ENCODE measurements at places on chromosomes 16 and 17.

DNA sequence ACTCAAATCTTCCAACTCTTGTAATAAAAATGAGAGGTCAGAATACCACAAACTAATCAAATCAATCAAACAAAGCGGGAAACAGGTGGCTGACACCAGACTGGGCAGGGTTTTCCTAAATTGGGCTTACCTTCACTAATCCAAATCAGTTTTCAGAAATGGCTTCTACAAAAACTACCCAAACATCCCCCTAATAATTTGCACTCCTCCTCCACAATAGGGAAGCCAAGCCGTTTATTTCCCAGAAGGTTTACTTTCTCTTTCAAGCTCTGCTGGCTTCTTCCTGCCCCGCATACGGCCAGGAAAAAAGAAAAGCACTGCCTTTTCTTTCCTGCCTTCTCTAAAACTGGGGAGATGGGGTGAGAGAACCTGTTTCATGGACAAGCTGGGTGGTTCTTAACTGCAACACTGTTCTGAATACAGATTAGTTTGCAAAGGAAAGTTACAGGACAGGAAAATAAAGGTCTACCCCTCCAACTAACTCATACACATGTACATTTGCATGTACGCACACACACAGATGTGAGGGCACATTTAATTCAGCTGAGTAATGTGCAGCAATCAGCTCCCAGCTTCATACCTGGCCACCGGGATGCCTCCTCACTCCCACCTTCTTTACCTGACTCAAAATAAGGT is 9.2 kb downstream of the STAT3 start:
- DNase-seq = peak; percentile 41

DNA sequence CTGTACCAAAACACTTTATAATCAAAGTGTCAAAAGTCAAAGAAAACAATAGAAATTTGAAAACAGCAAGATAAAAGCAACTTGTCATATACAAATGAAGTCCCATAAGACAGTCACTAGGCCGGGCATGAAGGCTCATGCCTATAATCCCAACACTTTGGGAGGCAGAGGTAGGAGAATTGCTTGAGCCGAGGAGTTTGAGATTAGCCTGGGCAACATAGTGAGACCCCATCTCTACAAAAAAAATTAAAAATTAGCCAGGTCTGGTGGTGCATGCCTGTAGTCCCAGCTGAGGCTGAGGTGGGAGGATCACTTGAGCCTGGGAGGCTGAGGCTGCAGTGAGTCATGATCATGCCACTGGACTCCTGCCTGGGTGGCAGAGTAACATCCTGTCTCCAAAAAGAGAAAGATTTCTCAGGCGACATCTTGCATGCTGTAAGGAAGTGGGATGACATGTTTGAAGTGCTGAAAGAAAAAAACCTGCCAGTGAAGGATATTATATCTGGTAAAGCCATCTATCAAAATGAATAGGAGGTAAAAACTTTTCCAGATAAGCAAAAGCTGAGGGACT is 98.7 kb upstream of the NACA2 start:
- DNase-seq = no peak

DNA sequence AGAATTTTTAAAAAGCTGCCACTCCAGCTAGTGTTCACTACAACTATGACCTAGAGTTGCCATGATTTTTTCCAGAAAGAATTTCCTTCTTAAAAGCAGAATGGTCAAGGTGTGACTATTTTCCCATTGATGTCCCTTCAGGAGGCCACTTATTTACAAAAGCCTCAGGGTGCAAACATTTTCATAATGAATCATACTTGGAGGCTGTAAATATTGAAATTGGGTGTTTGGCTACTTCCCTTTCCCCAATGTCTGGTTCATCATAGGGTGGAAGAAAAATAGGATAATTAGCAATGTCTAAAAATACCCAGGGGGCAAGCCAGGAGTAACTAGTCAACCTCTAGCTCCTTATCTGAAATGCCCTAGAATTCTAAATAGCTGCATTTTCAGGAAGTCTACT is 18.8 kb downstream of the AXIN2 start:
- peak; percentile 74 for DNase-seq

DNA sequence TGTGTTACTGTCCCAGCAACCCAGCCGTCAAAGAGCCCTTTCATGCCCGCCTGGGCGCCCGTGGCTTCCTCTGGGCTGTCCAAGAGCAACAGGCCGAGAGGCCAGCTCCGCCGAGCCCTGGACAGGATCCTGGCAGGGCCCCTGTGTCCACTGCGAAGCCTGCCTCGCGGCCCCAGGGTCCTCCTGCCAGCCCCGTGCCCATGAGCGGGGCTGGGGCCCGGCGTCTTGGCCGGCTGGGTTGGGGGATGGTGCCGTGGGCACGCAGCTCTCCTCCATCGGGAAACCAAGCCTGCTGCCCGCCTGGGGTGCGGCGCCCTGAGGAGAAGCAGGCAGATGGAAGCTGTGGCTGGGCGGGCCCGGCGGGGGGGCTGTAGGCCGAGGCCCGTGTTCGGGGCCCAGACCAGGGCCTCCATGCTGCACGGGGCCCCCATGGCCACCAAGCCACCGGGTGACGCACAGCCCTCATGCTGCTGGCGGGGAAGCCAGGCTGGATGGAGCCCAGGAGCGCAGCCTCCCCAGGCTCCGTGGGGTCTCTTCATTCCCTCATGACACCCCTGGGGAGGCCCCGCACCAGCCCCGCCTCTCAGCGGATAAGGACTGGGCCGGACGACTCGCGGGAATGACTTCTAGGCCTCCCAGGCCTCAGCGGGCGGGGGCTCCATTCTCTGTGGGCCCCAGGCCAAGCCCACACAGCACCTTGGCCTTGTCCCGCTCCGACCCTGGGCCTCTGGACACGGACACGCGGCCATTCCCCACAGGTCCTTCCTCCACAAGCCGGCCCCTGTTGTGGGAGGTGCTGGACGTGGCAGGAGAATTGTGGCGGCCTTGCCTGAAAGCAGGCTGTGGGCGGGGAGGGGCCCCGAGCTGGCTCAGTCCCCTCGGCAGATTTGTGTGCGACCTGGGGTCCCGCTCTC is at the start of gene C1QTNF8:
TSS of gene C1QTNF8 (minus strand) at position 76 of the 914 bp plus-strand sequence. CDS start 1,322 bp downstream, outside the sequence.
- DNase-seq = no peak

- DNase-seq = no peak
Measured at GRCh38 chr16:55955845-55956244, 80.7 kb upstream of the CES5A start.

DNA sequence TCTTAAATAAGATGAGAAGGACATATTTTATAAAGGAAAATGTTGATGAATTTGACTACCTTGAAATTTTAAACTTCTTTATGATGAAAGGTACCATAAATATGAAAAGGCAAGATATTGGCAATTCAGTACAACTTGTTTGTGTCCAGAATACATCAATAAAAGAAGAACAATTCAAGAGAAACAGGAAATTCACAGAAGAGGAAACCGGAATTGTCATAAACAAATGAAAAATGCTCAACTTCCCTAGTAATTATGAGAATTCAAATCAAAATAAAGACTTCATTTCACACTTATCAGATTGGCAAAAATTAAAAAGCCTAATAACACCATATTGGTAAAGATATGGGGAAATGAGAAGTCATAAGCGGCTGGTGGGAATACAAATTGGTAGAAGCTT is 54.3 kb downstream of the WSB1 start:
- no peak for DNase-seq

DNA sequence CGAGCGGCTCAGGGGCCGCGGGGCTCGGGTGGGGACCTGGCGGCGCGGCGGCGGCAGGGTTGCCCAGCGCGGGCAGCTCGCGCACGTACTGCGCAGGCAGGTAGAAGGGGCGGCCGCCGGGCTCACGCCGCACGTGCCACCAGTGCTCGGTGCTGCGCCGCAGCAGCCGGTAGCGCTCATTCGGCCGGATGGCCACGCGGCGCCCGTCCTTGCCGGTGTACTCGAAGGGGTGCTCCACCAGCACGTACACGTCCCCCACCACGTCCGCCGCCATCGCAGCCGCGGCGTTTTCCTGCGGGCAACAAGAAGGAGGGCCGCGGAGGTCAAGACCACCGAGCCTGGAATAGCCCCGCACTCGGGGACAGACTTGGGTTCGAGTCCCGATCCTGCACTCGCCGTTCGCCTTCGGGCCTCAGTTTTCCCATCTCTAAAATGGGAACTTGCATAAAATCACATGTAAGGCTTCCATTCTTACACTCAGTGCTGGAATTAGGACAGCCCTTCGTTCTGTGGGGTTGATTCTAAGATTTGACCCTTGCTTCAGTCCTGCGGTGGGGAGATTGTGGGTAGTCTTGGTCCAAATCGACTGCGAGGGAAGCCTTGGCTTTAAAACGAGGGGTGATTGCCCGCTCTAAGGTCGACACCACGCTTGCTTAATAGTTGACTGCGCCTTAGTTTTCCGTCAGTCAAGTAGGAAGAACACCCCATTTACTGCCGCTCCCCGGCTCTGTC is 2.5 kb downstream of the ARHGAP27 start:
- DNase-seq = no peak

- peak; percentile 23 for DNase-seq
Measured at GRCh38 chr17:30379303-30379902, 676 bp downstream of the CPD start.

- no peak for DNase-seq
Measured at GRCh38 chr16:12459391-12460063, 344.2 kb downstream of the CPPED1 start.

DNA sequence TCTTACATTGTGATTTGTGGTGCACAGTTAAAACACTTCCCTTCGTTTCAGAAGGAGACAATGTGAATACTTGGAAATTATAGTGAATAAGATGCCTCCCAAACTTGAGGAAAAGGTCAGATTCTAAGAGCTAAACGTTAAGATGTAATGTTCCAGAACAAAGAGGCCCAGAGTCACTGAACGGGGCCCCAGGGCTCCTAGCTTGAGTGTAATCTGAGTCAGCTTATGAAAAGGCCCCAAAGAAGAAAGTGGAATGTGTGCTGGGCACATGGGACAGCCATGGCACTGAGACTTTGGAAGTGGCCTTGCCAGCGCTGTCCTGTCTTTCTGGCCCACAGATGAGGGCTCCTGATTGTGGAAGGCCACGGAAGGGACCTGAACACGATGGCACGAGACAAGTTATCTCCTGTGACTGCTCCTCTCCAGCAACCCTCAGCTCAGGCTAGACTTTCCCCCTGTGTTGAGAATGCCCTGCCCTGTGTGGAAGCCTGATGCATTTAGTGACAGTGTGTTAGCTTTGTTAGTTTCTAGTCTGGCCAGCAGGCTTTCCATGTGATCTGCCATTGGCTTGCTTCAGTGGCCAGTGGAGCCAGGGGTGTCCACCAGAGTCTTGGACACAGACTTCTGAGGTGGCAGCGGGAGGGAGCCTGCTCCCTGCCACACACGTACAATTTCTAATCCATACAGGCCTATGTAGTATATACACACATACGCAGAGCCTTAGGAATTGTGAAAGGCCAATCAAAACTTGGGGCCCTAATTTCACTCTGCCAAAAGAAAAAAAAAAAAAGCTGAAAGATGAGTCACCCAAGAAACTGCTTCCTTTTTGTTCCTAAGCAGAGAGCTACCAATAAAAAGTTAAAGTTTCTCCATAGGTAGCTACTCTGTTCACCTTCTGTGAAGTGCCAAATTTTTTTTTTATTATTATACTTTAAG is 13.1 kb downstream of the SPATA33 start:
- no peak for DNase-seq

DNA sequence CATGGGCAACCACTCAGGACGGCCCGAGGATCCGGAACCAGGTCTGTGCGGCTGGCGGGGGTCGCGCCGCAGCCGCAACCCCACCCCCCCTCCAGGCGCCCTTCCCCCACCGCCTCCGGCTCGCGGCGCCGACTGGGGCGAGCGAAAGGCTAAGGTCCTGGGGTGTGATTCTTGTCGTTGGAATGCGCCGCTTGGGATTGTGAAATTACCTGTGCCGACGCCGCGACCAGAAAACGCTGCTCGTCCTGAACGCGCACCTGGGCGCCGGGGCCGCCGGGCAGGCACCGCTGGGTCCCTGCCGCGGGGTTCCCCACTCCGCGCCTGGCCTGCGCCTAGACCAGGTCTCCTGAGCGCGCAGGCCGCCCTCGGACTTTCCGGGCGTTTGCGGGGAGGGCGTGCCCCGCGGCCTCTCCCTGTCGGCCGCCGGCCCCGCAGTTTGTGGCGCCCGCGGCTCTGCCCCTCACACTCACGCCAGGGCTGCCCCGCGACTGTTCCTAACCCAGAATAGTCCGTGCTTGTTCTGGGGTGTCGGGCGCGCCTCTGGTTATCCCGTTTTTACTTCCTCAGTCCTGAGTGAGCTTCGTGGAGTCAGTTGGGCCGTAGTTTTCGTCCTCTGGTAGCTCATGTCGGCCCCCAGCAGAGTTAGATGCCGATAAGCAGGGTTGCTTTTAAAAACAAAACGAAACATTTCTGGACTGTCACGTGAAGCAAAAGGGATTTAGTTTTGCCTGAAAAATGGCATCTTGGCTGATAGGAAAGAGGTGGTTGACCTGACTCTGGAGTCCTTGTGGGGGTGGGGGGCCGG is 147.2 kb downstream of the SPECC1 start:
- DNase-seq = peak; percentile 60

DNA sequence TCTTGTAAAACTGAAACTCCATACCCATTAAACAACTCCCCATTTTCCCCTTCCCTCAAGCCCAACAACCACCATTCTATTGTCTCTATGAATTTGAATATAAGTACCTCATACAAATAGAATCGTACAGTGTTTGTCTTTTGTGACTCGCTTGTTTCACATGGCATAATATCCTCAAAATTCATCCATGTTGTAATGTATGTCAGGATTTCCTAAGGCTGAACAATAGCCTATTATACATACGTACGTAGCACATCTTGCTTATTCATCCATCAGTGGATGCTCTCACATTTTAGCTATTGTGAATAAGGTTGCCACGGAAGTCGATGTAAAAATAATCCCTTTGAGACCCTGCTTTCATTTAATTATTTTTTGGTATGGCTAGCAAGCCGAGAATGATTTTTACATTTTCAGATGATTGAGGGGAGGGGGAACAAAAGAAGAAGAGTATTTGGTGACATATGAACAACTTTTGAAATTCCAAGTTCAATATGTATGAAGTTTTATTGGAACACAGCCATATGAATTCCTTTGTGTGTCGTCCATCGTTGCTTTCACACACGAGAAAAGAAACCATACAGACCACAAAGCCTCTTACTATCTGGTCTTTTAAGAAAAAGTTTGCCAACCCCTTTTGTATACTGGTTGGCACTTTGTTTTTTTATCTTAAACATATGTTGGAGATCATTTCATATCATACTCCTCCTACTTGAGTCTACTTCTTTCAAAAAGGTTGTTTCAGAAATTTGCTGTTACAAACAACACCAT is 371.2 kb downstream of the NPIPA8 start:
- DNase-seq = no peak

DNA sequence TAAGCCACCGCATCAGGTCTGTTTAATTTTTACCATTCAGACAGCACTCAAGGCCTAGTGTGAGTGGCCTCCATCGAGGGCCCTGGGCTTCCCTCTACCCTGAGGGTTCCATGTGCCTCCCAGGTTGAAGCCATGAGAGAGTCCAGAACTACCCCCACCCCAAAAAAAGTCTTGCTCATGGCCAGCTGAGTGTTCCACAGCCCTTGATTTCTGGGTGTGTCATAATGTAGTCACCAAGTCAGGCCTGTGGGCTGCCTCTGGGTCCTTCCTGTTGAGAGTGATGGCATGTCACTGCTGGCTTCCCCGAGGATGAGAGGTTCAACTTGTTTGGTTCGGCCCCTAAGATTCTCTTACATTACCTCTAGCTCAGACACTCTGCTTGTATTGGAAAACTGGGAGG is 100.6 kb downstream of the PITPNC1 start:
- no peak for DNase-seq

- DNase-seq = no peak
Measured at GRCh38 chr17:77611791-77612502, 346.6 kb upstream of the TNRC6C start.

GRCh38 chr16:9422762-9423513 is 331.5 kb downstream of the HAPSTR1 start:
- no peak for DNase-seq

All from T47D (cell line).